Placental pericyte (primary cell): ENCODE measurements at places on chromosomes 11 and 22. TPM values are rescaled to one million over a fixed set of nuclear protein-coding genes. Genes with fewer than 3 reads are reported as not detected.

MRGPRX3 gene
- 0.14 TPM in 1 of 2 replicates, not detected in the other for total RNA-seq

ROM1 gene
- total RNA-seq = 1.3 and 4.6 TPM in 2 replicates

HEPHL1 gene
- total RNA-seq = 4.4 TPM in 1 of 2 replicates, not detected in the other

CNIH2 gene
- total RNA-seq = not detected in 2 replicates

ADM2 gene
- 2.7 and 13.3 TPM in 2 replicates for total RNA-seq

BLID gene
- total RNA-seq = 6.6 and 22.5 TPM in 2 replicates

ZNF280A gene
- 0.72 and 1.3 TPM in 2 replicates for total RNA-seq

RFPL2 gene
- not detected in 2 replicates for total RNA-seq

CCDC116 gene
- total RNA-seq = 0.14 and 0.22 TPM in 2 replicates

PKDREJ gene
- not detected in 2 replicates for total RNA-seq

CAT gene
- 20.1 and 40.9 TPM in 2 replicates for total RNA-seq

GUCY1A2 gene
- 0.44 and 1.6 TPM in 2 replicates for total RNA-seq

LUZP2 gene
- not detected in 2 replicates for total RNA-seq

CEP126 gene
- 0.66 and 0.72 TPM in 2 replicates for total RNA-seq

APOA1 gene
- total RNA-seq = not detected in 2 replicates
